Tibial nerve (tissue), 4 donors: ENCODE measurements at places on chromosomes 2 and 18. TPM values are rescaled to one million over a fixed set of nuclear protein-coding genes. Genes with fewer than 3 reads are reported as not detected.

DNA sequence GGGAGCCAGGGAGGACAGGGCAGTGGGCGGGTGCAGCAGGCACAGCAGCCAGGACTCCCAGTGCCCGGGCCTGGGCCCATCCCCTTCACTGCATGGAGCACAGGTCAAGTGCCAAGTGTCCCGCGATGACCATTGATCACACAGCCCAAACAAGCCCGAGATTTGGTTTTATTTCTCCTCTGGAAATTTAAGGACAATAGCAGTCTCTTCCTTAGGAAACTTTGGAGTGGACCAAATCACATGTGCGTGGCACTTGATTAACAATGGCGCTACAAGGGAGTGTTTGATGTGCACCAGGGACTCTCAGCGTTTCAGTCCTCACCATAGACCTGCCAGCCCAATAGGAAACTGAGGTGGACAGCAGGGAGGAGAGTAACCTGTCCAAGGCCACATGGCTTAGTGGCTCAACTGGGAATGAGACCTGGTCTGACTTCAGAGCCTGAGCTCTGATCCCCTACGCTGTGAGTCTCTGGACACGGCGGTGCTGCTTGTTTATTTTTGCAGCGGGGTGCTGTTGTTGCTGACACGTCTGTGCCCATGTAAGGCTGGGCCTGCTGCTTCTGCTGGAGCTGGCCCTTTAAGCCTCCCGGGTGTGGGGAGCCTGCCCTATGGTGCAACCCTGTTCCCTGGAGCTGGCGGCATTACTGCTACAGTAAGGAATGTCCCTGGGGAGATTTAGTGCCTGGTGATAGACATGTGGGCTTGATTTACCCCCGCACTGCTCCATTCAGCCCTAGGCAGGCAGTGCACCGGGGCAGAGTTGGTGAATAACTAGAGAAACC is 194.2 kb downstream of the INHBB start:
- no peak overlapping the region for H3K27ac ChIP-seq
- DNase-seq, result no peak

The SPAST gene
- total RNA-seq, result 29.7 TPM

DNA sequence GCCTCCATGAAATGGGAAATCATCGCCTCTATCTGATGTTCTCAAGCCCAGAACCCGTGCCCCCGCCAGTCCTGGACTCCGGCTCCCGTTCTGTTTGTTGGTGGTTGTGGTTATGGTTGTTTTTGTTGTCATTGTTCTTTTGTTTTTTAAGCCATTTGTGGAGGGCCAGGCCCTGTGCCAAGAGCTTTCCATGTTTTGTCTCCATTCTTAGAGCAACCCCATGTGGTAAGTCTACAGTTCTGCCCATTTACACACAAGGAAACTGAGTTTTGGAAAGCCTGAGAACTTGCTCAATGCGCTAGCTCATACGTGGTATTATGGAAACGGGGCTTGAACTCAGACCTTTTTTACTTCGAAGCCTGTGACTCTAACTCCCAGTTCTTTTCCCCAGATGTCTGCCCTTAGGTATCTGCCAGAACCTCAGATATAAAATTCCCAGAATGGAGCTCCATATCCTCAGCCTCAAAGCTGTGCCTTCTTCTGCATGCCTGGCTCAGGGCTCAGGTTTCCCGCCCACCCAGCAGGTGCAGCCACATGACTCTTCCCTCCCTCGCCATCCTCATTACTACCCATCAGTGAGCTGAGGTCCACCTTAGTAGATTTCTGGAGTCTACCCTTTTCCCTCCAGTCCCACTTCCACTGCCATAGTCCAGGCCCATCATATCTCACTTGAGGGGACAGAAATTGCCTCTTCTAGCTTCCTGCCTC is 194.1 kb downstream of the KLHL29 start:
- H3K36me3 ChIP-seq, result no peaks in the 10 kb centered on the region
- DNase-seq, result no peak
- no peak overlapping the region for H3K27ac ChIP-seq
- no peak overlapping the region for H3K4me3 ChIP-seq
- H3K4me1 ChIP-seq, result no peaks in the 10 kb centered on the region

The EIF2B4 gene
- total RNA-seq, result 69.0 TPM

- DNase-seq, result no peak
- H3K36me3 ChIP-seq, result no peaks in the 10 kb centered on the region
- no peak overlapping the region for H3K4me3 ChIP-seq
- no peaks in the 10 kb centered on the region for H3K27me3 ChIP-seq
These were observed 44.2 kb downstream of the WDPCP start for GRCh38 chr2:63544017-63544627.

The IL1F10 gene
- not detected for total RNA-seq

The TMEM200C gene
- total RNA-seq, result 0.78 TPM

GRCh38 chr2:175525975-175526374 is 344.5 kb upstream of the ATP5MC3 start:
- no peak for DNase-seq
- no peaks in the 10 kb centered on the region for H3K27me3 ChIP-seq
- H3K36me3 ChIP-seq, result no peaks in the 10 kb centered on the region
- H3K4me1 ChIP-seq, result no peaks in the 10 kb centered on the region
- no peak overlapping the region for H3K4me3 ChIP-seq

GRCh38 chr18:55289775-55290174 is 298.2 kb downstream of the TCF4 start:
- no peak overlapping the region for H3K27ac ChIP-seq
- no peak overlapping the region for H3K4me3 ChIP-seq
- H3K27me3 ChIP-seq, result no peaks in the 10 kb centered on the region
- peaks cover 8% of the 10 kb centered on the region for H3K4me1 ChIP-seq
- H3K36me3 ChIP-seq, result no peaks in the 10 kb centered on the region

The SCN3A gene
- total RNA-seq, result 4.2 TPM

The RUFY4 gene
- total RNA-seq, result not detected

DNA sequence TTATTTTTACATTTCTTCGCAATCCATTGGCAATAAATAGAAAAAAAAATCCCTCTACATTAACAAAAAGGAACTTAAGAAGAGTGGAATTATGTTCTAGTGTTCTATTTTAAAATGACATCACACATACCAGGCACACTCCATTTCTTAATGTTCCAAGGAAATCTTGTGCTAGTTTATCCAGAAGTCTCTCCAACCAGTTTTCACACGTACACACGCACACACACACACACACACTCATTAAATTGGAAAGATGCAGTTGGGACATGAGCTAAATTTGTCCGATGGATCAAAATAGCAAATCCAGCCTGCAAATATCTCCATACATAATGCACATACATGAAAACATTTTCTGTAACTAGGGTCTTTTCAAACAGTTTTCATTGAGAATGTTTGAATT is 78.3 kb downstream of the KCNJ3 start:
- no peaks in the 10 kb centered on the region for H3K36me3 ChIP-seq
- no peaks in the 10 kb centered on the region for H3K27me3 ChIP-seq
- DNase-seq, result no peak

- H3K36me3 ChIP-seq, result no peaks in the 10 kb centered on the region
- H3K27ac ChIP-seq, result no peak overlapping the region
- no peak overlapping the region for H3K4me3 ChIP-seq
- peaks cover 7% of the 10 kb centered on the region for H3K4me1 ChIP-seq
- DNase-seq, result no peak
These were observed 45.2 kb downstream of the USP34 start for GRCh38 chr2:61425605-61426155.

- H3K4me3 ChIP-seq, result no peak overlapping the region
- DNase-seq, result peak; percentile 5
- H3K27me3 ChIP-seq, result no peaks in the 10 kb centered on the region
- no peaks in the 10 kb centered on the region for H3K36me3 ChIP-seq
These were observed 76.0 kb upstream of the CTDP1 start for GRCh38 chr18:79603321-79604204.

The TACR1 gene
- 4.8 TPM for total RNA-seq

GRCh38 chr2:233208382-233209116 is 42.9 kb upstream of the ATG16L1 start:
- H3K4me3 ChIP-seq, result no peak overlapping the region
- no peaks in the 10 kb centered on the region for H3K27me3 ChIP-seq
- DNase-seq, result no peak

DNA sequence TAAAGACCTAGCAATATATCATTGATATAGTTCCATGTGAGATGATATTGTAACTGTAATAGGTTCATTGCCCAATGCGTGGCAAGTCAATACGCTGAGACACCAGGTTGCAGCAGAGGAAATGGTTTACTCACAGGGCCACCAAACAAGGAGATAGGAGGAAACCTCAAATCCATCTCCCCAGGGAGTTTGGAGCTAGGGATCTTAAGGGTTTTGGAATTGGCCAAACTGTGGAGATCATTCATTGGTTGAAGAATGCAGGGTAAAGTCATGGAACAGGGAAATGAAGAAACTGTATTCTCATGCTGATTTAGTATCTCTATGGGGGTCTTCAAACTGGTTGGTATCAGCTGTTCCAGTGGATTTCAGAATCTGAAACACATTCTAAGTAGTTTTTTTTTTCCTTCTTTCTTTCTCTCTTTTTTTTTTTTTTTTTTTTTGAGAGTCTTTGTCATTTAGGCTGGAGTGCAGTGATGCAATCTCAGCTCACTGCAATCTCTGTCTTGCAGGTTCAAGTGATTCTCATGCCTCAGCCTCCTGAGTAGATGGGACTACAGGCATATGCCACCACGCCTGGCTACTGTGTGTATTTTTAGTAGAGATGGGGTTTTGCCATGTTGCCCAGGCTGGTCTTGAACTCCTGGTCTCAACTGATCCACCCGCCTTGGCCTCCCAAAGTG is 30.7 kb upstream of the PPM1B start:
- no peak overlapping the region for H3K4me3 ChIP-seq
- H3K27me3 ChIP-seq, result no peaks in the 10 kb centered on the region
- no peaks in the 10 kb centered on the region for H3K4me1 ChIP-seq
- H3K36me3 ChIP-seq, result no peaks in the 10 kb centered on the region

GRCh38 chr2:154758871-154759270 is 60.4 kb downstream of the KCNJ3 start:
- DNase-seq, result no peak
- H3K4me1 ChIP-seq, result no peaks in the 10 kb centered on the region
- H3K36me3 ChIP-seq, result no peaks in the 10 kb centered on the region

The XDH gene
- total RNA-seq, result not detected

- DNase-seq, result no peak
- no peak overlapping the region for H3K4me3 ChIP-seq
- no peaks in the 10 kb centered on the region for H3K4me1 ChIP-seq
- H3K27me3 ChIP-seq, result no peaks in the 10 kb centered on the region
- no peak overlapping the region for H3K27ac ChIP-seq
These were observed 56.5 kb upstream of the PXDN start for GRCh38 chr2:1800716-1801388.

The METTL21A gene
- total RNA-seq, result 21.3 TPM

The PLB1 gene
- total RNA-seq, result 8.4 TPM

DNA sequence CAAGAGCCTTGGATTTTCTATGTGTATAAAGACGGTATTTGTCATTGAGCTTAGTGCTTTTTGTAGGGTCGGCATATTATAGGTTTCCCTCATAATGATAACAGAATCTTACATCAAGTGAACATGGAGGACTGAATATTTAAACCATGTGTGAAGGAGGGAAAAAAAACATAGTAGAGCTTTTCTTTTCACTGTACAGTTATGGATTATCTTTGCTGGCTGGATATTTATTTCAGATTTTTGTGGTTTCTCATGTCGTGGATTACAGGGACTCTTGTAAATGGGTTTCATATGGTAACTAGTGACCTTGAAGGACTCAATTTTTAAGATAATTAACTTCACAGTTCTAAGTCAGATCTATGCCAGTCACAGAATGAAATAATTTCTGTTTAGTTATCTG is 330.2 kb upstream of the NRP2 start:
- no peaks in the 10 kb centered on the region for H3K36me3 ChIP-seq
- H3K27me3 ChIP-seq, result no peaks in the 10 kb centered on the region
- no peak overlapping the region for H3K27ac ChIP-seq
- H3K4me3 ChIP-seq, result no peak overlapping the region
- H3K4me1 ChIP-seq, result no peaks in the 10 kb centered on the region
- DNase-seq, result no peak

DNA sequence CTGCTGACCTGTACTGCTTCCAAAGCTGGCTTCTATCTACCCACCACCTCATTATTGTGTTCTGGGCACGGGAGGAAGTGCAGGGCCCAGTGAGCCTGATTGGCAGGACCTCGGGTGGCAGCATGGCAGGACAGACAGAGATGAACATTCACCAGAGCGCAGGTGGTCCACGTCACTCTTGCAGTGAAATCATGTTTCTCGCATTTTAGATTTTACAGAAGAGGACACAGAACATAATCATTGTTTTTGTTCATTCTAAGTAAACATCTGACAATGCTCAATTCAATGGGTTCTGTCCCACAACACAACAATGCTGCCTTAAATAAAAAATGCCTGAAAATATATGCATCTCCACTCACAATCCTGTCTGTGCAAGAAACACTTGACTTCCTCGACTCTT is 11.5 kb upstream of the BIN1 start:
- DNase-seq, result no peak
- H3K36me3 ChIP-seq, result no peaks in the 10 kb centered on the region
- no peaks in the 10 kb centered on the region for H3K27me3 ChIP-seq
- H3K27ac ChIP-seq, result no peak overlapping the region
- no peak overlapping the region for H3K4me3 ChIP-seq

The REG3A gene
- not detected for total RNA-seq

- H3K27me3 ChIP-seq, result no peaks in the 10 kb centered on the region
- DNase-seq, result no peak
- H3K4me1 ChIP-seq, result no peaks in the 10 kb centered on the region
- peaks cover 45% of the 10 kb centered on the region for H3K36me3 ChIP-seq
- no peak overlapping the region for H3K4me3 ChIP-seq
- H3K27ac ChIP-seq, result no peak overlapping the region
These were observed 75.8 kb downstream of the DYNC1I2 start for GRCh38 chr2:171762879-171763573.

The ANKRD29 gene
- total RNA-seq, result 13.0 TPM

GRCh38 chr2:37389989-37390765 is 45.7 kb downstream of the QPCT start:
- H3K27ac ChIP-seq, result no peak overlapping the region
- H3K4me1 ChIP-seq, result peaks cover 6% of the 10 kb centered on the region
- H3K4me3 ChIP-seq, result no peak overlapping the region
- no peak for DNase-seq
- H3K27me3 ChIP-seq, result no peaks in the 10 kb centered on the region
- H3K36me3 ChIP-seq, result no peaks in the 10 kb centered on the region

DNA sequence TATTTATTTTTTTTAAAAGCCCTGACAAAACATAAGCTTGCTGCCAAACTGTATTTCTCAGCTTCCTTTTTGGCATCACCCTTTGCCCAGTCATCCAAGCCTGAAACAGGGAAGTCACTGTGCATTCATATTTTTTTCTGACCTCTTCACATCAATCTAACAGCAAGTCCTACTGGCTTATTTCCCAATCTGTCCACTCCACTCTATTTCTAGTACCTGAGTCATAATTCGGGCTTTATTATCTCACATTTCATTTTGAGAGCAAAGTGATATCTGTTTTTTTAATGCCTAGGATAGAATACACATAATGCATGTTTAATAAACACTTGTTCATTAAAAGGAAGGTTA is 5.1 kb downstream of the HNMT start:
- H3K36me3 ChIP-seq, result no peaks in the 10 kb centered on the region
- no peak overlapping the region for H3K27ac ChIP-seq
- H3K4me1 ChIP-seq, result no peaks in the 10 kb centered on the region
- no peak overlapping the region for H3K4me3 ChIP-seq
- no peaks in the 10 kb centered on the region for H3K27me3 ChIP-seq
